Stimulated activated CD8-positive, alpha-beta memory T cell treated with anti-CD3 and anti-CD28 coated beads, Interleukin-15, amount 100 ng/mL, for 48 hours (primary cell): ENCODE measurements at places on chromosomes 2 and 18.

- DNase-seq: no peak
Measured at GRCh38 chr2:191265311-191266170, 20.3 kb downstream of the MYO1B start.

DNA sequence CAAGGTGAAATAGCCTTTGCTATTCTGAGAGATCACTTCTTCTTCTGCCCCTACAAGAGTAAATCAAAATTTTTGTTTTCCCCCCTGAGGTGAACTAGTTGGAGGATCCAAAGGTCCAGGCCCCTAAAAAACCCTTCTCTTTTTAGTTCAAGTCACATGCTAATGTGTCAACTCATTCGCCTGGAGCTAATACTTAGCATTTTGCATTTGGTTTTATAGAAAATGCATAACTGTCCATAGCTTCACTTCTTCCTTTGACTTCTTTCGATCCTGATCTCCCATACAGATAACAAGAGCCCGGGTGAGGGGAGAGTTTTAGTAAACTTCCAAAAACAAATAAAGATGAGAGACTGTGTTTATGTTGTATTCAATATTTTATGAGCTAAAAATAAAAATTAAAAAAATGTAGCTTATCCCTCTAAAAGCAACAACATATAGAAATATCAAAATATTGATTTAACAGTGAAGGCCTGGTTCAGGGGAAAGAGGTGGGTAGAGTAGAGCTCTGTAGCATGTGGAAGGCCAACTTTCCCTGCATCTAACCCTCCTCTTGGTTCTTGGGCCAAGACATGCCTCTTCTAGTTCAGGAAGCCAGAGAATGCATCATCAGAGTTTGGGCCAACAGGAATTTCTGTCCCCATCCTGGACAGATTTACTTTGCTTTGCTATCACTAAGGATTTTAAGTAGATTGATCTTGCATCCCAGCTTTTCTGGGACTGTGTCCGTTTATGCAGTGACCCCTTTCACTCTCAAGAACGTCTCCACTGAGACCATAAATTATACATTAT, 333.8 kb downstream of the ALK start:
- no peak for DNase-seq

GRCh38 chr2:161041356-161041755, 118.9 kb upstream of the TANK start:
- no peak for DNase-seq

- no peak for DNase-seq
Measured at GRCh38 chr2:231347081-231347480, 48.4 kb upstream of the B3GNT7 start.

- no peak for DNase-seq
Measured at GRCh38 chr2:107569496-107569895, 257.2 kb upstream of the RGPD4 start.

DNA sequence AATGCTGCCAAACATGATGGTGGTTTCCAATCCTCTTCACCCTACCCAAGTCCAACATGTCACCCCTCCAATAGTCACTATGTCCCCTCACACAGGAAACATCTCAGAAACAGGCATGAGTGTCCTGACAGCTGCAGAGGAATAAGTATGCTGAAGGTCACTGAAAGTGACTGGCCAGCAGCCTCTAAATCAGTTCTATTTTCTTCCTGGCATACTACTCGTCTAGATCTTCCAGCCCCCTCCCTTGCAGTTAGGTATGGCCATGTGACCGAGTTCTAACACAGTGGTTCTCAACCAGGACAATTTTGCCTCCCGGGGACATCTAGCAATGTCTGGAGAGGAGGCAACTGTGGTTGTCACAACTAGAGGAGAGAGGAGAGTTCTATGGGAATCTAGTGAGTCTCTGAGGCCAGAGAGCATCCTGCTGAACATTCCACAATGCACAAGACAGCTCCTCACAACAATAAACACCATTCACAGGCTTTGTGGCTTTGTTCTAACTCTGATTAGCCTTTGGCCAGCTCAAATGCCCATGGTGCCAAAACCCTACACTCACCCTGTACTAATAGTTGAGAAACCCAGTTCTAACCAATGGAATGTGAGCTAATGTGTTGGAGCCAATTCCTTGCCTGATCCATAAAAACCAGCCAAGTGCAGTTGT, 12.6 kb upstream of the ID2 start:
- no peak for DNase-seq

- no peak for DNase-seq
Measured at GRCh38 chr2:221671515-221671914, 99.4 kb upstream of the EPHA4 start.

GRCh38 chr18:48837676-48838075, 113.1 kb downstream of the SMAD7 start:
- no peak for DNase-seq

- DNase-seq: no peak
Measured at GRCh38 chr2:21404137-21404536, 280.4 kb downstream of the TDRD15 start.

GRCh38 chr2:144067506-144067905, 452.4 kb downstream of the ZEB2 start:
- no peak for DNase-seq

DNA sequence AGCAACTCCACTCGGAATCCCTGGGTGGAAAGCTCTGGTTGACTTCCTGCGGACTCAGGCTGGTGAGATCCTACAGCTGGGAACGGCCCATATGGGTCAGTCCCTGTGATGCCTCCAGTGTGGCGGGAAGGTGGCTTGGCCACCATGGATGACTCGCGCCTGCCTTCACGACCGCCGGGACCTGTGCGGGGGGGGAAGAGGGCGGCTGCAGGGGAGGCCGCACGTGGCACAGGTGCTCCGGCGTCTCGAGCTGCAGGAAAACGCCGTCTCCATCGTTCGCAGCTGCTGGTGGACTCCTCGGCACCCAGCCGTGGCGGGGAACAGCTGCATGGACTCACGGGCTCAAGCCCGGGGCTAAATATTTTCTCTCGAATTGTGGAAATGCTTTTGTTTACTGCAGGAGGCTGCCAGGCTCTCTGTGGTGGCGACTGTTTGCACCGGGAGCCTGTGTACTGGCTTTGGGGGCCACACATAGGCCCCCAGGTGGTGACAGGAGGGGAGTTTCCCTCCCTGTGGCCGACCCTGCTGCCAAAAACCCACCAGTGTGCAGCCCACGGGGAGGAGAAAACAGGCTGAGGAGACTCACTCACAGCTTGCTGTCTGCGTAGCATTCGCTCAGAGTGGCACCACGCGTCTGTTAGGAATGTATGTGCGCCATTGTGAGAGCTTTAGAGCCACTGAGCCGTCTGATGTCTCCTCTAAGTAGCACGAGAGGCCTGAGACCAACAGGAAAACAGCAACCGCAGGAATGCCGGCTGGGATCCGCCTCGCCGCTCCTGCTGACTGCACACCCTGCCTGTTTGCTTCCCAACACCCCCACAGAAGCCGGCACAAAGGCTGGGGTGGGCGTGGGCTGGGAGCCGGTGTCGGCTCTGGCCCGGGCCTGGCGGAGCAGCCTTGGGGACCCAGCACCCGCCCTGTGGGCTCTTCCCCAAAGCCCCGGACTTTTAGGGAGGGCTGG, 89.2 kb downstream of the NFATC1 start:
- DNase-seq: no peak

DNA sequence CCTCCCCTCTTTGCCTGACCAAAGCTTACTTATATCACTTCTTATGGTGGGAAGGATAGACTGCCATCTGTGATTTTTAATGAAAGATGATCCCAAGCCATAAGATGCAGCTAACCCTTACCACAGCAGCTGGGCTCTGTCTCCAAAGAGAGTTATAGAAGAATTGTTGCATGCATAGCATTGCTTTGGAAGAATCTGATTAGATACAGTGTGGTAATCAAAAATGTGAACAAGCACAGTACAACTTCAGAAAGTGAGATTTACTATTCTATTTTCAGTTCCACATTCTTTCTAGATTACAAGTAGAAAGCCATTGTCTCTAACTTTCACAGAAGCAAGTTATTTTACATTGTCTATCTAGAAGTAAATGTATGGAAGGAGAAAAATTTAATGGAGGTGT, 129.0 kb upstream of the ACVR2A start:
- DNase-seq: no peak

DNA sequence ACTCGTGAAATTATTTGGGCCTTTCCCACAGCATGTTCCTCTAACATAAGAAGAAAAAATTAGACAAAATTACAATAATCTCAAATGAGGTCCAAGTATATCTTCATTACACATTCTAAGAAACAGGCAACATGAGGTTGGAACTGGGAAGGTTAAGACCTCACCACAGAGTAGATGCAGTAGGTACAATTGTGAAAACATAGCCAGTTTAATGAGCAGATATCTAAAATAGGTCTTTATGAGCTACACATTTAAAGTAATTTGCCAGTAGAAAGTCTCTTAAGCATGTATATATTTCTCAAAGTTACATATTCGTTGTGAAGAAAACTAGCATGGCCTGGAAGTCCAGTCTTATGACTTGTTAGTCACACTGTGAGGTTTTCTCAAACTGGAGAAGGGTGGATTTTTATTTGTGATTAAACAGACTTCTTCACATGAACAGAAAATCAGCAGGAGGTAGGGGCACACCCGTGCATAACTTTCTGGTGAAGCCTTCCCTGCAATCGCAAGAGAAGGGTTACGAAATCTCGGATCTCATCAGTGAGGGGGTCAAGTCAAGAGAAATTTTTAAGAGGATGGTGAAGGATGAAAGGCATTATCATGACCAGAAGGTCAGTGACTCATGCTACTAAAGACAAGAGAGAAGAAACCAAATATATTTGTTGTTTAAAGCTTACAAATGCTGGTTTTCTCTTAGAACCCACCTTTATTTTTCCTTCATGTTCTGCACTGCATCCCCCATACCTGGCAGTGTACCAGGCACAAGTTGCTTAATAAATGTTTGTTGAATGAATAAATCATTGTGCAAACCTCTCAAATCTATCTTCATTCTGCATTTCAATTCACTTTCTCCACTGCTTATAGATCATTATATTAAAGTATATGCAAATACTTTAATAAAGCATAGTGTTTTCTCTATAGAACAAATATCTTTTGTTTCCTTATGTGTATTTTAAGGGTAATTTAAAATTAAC, 5.1 kb upstream of the RAB27B start:
- DNase-seq: no peak

DNA sequence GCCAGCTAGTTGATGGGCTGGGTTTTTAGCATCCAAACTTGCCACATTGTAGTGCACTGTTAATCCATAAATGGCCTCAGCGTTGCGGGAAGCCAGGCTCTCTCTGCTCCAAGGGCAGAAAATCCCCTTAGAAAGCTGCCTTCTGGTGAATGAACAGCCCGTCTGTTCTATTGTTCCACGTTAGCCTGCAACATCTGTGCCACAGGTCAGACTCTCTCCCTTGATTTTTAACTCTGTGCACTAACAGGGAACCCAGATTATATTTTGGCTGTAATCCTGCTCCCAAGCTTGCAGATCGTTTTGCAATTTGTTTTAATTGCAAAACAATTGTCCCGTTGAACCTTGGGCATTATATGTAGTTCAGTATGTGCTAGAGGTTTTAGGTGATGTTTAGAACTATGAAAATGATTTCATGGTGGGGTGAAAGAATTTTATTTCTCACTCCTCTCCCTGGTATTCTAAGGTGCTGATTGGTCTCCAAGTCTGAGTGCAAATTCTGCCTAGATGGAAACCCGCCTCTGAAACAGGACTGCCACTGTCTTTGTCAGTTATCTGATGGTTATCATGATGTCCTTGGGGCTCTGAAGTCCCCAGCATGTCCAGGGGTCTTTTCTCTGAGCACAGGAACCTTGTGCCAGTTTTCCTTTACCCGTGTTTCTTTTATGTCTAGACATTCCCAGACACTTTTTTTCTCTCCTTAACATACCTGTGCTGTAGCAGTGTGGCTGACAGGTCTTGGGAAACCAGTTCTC, 106.6 kb downstream of the MAP4K4 start:
- DNase-seq: no peak
